ENCODE measurements at places on chromosomes 4 and X. TPM values are rescaled to one million over a fixed set of nuclear protein-coding genes. Genes with fewer than 3 reads are reported as not detected.
A peak's percentile ranks its signal among the peaks of the same experiment; 100 is the strongest.

DNA sequence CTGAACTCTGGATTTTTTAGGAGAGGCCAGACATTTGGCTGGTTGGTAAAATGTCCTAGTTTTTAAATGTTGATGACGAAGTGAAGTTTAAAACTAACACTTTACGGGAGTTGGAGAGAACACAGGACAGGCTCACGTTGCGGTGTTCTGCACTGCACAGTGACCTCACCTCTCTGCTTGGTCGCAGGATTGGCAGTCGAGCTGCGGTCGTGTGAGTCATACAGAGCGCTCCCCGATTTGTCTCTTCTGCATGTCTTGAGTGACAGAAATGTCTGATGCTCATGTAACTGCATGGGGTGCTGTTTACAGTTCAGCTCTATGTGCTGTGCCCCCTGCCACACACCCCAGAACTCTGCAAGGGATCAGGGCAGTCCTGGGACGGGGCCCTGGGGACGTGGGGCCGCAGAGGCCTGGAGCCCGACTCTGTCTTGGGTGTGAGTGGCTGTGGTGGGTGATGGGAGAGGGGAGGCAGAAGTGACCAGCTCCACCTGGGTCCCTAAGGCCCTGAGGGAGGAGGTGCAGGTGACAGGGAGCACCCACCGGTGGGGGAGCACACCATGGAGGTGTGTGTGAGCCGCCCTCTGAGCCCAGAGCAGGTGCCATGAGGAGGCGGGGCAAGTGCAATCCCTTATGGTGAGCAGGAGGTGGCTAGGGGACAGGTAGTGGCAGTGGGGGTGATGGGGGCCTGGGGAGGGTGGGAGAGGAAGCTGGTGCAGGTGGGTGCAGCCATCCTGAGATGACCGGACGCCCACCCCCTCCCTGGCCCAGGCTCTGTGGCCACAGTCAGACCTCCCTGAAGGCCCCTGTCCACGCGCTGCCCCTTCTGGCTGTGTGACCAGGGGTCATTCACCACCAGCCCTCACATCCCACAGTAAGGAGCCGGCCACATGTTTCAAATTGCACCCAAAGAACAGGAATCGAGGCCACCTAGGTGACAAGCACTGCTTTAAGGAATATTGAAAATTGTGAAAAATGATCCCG, 77.9 kb upstream of the ADRA2C start:
- no peak for DNase-seq

DNA sequence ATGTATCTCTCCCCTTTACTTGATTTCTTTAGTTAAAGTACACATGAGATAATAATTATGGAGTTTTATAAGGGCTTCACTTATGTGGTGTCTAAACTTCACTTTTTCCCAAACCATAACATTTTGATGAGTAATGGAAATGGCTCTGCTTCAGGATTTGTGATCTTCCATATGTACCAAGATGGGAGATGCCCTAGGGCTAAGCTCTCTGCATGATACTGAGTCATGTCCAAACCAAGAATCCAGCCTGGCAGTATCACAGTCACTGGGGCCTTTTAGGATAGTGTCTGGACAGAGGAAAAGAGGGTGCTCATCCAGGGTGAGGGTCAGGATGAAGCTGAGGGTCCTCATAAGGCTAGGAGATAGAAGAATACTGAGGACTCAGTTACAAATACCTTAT, 47.9 kb upstream of the PAGE3 start:
- peak; percentile 45 for DNase-seq

GRCh38 chrX:23372220-23372902, 37.7 kb downstream of the PTCHD1 start:
- DNase-seq, result no peak

GRCh38 chrX:129762448-129762847, 17.3 kb upstream of the SASH3 start:
- DNase-seq, result no peak

DNA sequence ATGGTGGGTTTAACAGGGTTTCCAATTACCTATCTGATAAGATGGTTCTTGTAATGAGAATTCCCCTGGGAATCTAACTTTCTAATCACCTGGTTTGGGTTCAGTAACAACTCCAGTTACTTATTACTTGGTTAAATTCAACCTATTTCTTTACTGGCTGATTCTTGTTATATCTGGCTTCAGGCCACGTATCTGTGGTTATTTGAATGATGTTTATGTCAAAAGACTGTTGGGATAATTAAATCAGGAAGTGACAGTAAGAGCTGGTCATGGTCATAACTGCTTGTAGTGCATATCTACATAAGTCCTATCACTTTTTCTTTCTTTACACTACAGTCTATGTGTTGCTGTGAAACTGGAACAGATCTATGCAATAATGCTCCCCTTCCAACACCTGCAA, 108.1 kb downstream of the MID1 start:
- DNase-seq, result peak; percentile 57

- DNase-seq, result peak; percentile 11
Observed at GRCh38 chr4:15982842-15983524, 20.0 kb upstream of the FGFBP2 start.

DNA sequence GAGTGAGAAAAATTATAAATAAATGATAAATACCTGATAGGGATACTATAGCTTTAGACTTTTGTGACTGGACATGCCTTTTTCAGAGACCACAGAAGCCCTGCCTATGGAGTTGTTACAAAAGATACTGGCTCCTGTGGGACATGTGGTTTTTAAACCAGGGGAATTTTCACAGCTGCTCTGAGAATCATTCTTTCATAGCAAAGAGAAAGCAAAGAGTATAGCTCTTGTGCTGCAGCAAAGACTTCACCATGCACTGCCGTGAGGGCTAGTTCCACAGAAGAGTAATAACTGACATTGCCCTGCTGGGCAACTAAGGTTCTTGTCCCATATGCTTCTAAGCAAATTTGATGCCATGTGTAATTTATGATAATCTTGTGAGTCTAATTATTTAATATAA, 98.2 kb downstream of the MAPK10 start:
- no peak for DNase-seq

- DNase-seq, result no peak
Observed at GRCh38 chr4:179447308-179447707, 2005.1 kb upstream of the AGA start.

- DNase-seq, result peak; percentile 5
Observed at GRCh38 chr4:108426493-108426892, 193.9 kb upstream of the RPL34 start.

DNA sequence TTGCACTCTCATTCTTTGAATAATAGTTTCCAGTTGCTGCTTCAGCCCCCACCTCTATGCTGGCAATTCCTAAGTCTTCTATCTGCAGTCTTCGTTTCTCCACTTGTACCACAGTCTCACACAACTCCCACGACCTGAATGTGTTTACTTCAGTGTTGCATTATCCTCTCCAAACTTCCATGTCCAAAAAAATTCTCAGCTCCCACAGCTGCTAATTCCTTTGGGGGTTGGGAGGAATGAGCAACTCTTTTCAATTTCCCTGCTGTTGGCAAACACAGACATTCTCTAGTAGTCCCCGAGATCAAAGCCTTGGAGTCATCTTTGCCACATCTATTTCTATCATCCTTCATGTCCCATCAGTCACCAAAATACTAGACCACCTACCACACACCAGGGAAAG, 14.4 kb upstream of the CDS1 start:
- no peak for DNase-seq

- no peak for DNase-seq
Observed at GRCh38 chr4:54274795-54275665, 45.9 kb downstream of the PDGFRA start.

GRCh38 chrX:96683997-96684338, 674 bp upstream of the DIAPH2 start:
- DNase-seq, result no peak

DNA sequence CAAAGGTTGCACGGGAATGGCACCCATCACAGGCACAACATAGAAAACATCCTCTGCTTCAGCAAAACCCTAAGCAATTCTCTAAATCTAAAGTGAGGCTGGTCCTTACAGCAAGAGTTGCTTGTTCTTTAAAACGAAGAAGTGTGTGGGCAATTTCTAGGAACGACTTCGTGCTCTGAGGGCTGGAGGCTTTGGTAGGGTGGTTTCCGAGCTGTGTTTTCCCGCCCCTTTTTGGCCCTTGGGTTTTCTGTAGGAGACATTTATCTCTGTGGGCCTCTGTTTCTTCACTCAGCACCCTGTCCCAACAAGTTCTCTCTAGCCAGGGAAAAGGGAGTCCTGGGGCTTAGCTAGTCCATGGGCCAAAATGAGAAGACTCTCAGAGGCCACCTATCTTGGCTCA, 84.2 kb downstream of the SLC2A9 start:
- DNase-seq, result no peak

- no peak for DNase-seq
Observed at GRCh38 chrX:8845469-8845868, 44.3 kb upstream of the FAM9A start.

DNA sequence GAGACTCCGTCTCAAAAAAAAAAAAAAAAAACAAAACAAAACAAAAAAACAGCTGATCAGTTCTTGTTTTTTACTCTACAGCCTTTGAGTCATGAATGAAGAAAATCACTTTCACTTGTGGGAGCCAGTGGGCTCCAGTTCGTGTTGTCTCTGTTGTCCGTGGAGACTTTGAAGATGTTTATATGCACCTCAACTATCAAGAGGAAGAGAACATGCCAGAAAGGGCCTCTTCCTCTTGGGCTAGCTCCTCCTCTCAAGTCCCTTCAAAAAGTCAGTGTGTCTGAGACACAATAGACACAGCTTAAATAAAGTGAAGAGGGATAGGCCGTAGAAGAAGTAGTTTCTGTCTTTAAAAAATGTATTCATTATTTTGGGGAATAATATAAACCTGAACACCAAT, 182.7 kb downstream of the KDR start:
- no peak for DNase-seq

Gene CCNQ
- total RNA-seq, result 22.0 TPM

Gene PALLD
- total RNA-seq, result 380 TPM

Gene MSANTD1
- 0.68 TPM for total RNA-seq

Gene FAM133A
- under 0.01 TPM for total RNA-seq
